ENCODE measurements at places on chromosomes 3 and 15.

DNA sequence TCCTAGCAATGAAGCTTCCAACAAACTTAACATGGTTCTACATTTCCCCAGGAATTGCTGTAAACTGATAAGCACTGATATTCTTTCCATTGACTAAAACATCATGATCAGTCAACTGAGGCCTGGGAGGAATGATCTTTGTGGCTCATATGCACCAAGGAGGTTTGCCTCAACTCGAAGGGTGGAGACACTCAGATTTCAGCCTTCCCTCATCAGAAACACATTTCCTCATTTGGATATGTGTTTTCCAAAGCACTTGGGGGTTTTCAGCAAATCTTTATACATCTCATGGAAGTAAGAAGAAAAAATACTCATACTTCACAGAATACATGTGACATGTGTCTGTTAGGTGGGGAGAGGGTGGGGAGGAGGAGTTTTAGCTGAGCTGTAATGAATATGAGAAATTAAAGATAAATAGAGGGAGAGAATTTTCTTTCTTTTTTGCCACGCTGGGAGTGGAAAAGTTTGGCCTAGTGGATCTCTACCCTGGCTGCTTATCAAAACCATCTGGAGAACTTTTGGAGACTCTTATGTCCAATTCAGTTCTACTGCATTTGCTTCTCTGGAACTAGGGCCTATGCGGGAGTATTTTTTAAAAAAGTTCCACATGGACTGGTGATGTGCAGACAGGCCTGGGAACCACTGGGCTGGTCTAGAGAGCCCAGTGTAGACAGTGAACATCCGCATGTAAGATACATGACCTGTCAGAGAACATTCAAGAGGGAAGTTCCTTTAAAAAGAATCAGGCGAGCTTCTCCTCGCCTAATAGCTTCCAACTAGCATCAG lies 301.0 kb upstream of the ICE2 start:
- DNase-seq, result no peak

GRCh38 chr3:41498847-41499246 lies 299.5 kb downstream of the CTNNB1 start:
- DNase-seq, result no peak

DNA sequence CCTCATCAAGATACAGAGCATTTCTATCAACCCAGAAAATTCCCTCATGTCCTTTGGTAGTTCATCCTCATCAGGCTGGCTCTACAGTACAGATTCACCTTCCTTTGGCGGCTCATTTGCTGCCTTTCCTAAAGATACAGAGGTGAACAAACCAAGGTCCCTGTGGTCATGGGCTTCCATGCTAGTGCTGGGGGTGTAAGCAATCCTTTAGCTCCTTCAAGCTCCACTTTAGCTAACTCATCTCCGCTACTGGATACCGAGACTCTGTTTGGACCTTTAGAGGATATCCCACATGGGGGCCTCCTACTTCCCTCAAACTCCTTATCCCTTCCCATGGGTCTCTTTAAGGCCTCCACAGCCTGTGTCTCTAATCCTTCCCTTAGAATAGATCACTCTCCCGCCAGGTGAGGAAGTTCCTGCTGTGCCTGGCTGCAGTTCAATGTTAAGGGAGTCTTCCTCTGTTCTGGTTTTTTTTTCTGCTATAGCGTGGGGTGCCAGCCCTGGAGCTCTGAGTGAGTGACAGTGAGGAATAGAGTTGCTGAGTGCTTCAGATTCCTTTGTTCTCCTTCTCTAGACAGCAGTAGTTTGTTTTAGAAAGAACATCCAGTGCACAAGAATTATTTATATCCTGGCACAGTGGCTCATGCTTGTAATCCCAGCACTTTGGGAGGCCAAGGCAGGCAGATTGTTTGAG lies 30.7 kb downstream of the CLEC3B start:
- no peak for DNase-seq

GRCh38 chr3:111954228-111954990 lies 24.4 kb upstream of the ABHD10 start:
- DNase-seq, result no peak

DNA sequence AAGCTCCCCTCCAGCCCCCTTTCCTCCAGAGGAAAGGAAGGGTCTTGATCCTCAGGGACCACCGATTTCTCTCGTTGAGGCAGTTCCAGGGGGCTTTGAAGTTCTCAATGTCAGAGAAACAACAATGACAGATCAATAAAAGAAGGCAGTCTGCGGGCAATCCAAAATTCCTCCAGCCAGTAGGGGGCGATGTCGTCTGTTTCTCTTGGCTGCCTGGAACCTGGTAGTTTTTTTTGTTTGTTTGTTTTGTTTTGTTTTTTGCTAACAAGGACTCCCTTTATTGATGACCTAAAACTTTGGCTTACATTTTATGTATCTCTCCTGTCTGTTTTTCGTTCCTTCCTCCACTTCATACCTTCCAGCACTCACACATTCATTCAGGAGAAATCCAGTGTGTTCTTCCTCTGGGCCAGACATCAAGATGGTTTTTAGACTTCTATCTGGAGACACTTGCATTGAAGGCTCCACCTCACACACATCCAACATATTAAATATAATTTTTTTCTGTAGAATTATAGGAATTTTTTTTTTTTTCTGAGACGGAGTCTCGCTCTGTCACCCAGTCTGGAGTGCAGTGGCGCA lies 276.6 kb downstream of the RPLP1 start:
- peak; percentile 53 for DNase-seq

DNA sequence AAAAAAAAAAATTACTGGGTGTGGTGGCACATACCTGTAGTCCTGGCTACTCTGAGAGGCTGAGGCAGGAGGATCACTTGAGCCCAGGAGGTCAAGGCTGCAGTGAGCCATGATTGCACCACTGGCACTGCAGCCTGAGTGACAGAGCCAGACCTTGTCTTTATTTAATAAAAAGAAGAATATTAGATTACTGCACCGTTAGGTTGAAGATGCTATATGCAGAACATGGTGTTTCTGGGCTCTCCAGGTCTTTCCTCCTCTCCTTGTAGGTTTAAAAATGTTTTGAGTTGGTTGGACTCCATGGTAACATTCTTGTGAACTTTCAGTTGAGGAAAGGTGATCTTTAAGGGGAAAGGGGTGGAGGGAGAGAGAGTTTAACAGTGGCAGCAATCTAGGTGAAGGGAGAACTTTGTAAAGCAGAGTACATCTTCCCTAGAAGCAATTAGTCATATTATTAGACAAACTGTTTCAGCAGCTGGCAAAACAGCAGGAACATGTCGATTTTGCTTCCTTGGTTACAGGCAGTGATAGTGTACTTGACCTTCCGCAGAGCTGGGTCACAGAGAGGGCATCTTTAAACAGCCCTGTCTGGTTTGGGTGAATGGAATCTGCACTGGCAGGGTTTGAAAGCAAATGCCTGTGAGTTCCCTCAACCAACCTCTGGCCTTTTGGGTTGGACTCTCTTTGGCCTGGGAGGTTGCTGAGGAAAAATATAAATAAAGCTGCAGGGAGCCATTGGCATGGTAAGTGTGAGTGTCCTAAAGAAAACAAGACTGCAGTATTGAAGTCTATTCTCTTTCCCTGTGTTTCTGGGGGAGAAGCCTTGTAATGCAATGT lies 42.8 kb downstream of the NR2C2 start:
- no peak for DNase-seq

- DNase-seq, result no peak
Observed at GRCh38 chr15:46580487-46580886, 945.7 kb downstream of the SQOR start.

DNA sequence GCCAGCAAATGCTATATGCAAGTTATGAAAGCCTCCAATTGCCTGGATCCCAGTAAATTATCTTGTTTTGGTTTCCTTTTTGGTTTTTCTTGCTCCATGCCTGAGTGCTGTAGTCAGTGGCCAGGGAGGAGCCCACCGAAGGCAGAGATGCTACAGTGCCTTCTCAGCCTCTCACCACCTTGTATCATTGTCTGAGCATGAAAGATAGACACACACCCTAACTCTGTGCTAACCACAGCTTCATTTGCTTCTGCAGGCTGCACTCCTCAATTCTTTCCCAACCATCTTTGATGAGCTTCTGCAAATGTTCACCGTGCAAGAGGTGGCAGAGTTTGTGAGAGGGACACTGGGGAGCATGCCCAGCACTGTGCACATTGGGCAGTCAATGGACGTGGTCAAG lies 114.5 kb upstream of the MANF start:
- DNase-seq, result no peak

- no peak for DNase-seq
Observed at GRCh38 chr15:83853232-83853631, 199.3 kb downstream of the ADAMTSL3 start.

GRCh38 chr3:117691526-117691925 lies 981.9 kb downstream of the TUSC7 start:
- no peak for DNase-seq

DNA sequence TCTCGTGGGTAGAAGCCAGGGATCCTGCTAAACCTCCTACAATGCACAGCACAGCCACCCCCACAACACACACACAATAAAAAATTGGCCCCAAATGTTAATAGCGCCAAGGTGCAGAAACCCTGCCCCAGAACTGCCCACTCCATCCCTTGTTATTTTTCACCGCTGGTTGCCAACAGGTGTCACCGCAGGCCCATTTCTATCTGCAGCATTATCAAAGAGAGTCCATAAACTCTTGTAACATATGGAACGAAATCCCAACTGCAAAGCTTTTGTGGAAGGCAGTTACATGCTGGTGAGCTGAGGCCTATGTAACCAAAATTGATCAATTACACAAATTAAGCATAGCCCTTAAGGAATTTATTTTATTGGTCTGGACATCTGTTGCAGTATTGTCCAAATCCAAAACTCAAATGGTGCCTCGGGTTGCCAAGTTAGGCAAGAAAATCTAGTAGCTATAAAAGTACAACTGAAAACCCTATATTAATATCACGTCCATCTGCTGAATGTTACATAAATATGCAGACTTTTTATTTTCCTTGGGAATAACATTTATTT lies 66.2 kb downstream of the SAMMSON start:
- no peak for DNase-seq

DNA sequence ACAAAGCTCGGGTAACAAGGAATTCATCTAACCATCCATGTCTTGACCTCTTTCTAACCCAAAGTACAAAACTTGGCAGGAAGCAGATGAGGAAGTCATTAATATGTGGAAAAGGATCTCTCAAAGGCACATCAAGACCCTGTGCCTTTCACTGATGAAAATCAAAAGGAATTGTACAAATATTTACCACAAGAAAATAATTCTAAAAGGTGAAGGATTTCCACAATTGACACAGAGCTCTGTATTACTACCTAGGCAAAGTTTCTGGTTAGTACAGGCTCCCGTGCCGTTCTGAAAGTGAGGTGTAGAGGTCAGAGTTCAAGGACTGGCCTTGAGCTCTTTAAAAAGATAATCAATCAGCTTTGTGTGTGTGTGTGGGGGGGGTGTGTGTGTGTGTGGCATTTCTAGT lies 239.7 kb upstream of the ICE2 start:
- no peak for DNase-seq

DNA sequence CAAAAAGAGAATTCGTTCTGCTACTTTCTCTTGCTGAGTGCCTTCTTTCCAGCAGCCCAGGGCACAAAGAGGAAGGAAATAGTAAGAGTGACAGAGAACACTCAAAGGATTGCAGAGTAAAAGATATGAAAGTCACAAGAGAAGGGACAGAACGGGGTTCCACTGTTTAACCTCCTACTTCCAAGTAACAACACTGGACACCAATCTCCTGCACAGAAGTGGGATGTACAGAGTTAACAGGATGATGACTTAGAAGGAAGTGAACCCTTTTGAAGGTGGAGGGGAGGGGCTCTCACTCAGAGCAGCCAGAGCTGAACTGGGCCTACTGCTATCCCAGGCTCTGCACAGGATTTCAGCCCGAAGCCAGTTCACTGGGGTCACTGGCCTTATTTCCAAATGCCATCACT lies 130.1 kb upstream of the PRICKLE2 start:
- no peak for DNase-seq

DNA sequence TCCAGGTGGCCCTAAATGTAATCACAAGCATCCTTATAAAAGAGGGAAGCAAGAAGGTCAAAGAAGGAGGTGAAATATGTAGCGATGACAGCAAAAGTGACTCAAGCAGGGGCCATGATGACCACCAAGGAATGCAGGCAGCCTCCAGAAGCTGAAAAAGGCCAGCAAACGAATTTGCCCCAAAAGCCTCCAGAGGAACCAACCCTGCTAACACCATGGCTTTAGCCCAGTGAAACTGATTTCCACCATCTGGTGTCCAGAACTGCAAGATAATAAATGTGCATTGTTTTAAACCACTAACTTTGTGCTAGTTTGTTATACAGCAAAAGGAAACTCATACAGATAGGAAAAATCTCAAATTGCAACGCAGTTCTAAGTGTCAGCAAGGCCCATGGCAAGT lies 23.0 kb upstream of the RBSN start:
- no peak for DNase-seq

DNA sequence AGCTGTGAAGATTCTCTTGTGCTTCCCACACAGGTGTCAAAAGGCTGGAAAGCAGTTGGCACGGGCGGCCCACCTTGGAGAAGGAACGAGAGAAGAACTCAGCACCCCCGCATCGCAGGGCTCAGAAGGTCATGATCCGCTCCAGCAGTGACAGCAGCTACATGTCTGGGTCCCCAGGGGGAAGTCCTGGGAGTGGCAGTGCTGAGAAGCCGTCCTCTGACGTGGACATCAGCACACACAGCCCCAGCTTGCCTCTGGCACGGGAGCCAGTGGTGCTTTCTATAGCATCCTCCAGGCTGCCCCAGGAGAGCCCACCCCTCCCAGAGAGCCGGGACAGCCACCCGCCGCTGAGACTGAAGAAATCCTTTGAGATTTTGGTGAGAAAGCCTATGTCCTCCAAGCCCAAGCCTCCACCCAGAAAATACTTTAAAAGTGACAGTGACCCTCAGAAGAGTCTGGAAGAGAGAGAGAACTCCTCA lies 31.4 kb downstream of the STARD5 start:
- no peak for DNase-seq

- peak; percentile 95 for DNase-seq
Observed at GRCh38 chr3:184248454-184249411, at the start of gene ALG3. TSS of gene ALG3 (minus strand) at chr3:184248962. CDS start at chr3:184248940, 22 bp downstream.
